ENCODE measurements at places on chromosomes 7 and 10.

DNA sequence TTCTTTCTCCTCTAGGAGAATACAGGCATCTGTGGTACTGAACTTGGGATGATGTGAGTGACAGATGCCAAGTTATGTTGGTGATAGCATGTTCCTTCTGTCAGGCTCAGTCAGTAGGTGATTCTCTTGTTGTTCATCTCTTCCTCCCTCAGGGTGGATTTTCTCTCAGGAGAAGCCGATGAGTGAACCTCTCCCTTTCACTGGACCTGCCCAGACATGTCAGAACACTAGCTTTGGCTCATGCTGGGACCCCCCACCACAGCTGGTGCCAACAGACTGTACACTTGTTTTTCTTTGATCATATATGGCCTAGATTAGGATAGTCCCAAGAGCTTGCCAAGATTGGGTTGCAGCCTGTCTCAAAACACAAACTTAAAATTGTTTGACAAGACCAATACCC lies 129.4 kb downstream of the BMPER start:
- DNase-seq, result no peak

GRCh38 chr10:13848520-13849445 lies 262.0 kb downstream of the PRPF18 start:
- DNase-seq, result no peak

DNA sequence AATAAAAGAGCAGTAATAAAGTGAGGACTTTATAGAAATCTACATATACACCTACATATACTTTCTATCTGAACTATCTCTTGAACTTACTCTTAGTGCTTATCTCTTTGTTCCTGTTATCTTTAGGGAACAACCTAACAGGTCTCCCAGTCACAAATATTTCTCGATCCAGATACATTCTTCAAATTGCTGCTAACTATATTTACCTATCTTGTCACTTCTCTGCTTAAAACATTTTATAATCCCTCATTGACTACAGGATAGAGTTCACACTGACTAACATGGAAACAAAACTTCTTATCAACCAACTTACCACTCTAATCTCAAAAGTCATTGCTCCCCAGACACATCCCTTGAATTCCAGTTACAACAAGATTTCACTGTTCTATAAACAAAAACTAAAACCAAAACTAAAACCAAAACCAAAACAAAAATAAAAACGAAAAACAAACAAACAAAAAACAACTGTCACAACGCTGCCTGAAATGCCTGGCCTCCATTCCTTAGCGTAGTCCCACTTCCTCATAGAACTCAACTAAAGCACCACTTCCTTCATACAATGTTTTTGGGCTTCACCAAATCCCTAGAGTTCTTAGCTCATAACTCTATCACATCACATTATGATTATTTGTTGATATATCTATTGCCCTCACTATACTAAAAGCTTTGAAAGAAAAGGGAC lies 134.7 kb downstream of the SEMA3D start:
- DNase-seq, result no peak

DNA sequence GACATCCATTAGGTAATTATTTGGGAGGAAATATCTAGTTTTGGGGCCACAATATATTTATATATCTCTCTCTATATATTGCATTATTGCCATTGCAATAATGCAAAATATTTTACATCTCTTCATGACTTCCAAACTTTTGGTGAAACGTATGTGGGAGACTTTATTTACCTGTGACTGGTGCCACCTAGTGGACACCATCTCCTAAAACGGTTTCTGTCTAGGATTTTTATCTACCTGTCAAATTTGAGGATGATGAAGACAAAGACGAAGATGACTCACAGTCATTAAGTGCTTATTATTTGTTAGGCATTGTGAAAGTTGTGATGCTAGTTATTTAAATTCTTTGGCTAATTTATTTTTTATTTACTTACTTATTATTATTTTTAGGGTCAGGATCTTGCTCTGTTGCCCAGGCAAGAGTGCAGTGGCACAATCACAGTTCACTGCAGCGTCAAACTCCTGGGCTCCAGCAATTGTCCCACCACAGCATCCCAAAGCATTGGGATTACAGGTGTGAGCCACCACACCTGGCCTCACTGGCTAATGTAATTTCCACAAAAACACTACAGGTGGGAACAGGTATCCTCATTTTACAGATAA lies 18.7 kb upstream of the CBLL1 start:
- DNase-seq, result no peak

DNA sequence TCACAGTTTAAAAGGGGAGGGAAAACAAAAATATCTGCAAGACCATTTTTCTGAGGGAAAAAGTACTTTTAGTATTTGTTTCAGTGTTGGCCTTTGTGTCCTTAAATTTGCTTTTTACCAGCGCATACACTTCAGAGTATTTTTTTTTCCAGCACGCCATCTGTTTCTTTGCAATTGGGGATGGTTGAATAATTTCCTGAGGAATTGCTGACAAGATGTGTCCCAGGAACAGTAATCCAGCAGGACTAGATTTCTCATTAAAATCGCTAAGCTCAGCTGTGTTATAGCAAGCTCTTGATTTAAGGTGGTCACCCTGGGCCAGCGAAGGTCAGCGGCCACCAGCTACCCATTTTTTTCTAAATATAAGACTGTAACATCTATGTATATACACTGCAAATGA lies 156.9 kb upstream of the RHOBTB1 start:
- DNase-seq, result no peak

- no peak for DNase-seq
Measured at GRCh38 chr10:102196893-102197292, 29.2 kb upstream of the ELOVL3 start.

DNA sequence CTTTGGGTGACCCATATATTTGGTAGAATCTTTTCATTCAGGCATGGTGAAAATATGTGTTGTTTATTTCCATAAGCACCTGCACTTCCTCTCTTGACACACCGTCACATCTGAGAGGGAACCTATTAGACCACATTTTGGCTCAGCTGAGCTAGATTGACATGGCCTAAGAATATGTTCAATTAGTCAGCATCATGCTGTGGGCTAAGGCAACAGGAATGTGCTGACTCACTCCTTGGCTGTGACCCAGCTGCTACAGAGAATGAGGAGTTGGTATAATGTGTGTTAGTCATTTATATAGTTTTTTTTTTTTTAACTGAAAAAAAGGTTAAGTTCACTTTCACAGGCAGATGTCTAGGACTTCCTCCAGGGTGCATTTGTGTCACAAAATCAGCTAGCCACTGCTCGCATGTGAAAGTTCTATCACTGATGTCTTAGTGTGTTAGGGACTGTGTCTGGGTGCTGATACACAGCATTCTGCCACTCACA lies 180.6 kb downstream of the SEMA3E start:
- no peak for DNase-seq

DNA sequence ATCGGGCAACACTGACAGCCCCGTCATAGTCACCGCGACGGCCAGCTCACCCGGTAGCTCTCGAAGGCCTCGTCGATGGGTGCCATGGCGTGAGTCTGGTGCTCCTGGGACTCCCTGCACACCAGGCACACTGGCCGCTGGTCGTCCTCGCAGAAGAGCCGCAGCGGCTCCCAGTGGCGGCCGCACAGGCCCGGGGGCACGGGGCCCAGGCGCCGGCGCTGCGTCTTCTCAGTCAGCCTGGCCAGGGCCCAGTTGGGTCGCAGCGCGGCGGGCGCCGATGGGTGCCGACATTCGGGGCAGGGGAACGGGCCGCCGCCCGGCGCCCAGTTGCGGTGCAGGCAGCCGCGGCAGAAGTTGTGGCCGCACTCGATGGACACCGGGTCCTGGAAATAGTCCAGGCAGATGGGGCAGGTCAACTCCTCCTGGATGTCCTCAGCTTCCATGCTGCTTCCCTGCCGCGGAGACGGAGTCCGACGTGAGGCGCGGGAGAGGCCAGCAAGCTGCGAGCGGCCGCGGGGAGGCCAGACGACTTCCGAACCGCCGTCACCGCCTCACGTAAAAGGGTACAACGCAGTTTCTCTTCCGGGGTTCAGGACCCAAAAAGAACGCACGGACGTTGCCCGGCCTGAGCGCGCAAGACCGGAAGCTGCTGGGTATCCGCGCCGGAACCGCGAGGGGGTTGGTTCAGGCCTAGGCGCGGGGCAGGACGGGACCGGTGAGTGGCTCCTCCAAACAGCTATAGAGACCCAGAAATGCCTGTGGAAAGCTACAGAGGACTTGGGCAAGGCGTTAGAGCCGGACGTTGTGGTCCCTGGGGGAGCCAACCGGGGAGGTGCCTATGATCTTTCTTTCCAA lies at the start of gene TRIM4:
Gene TRIM4, minus strand, starts transcription at position 572 of the 855 bp plus-strand sequence. Its CDS starts 129 bp downstream, at position 443.
- peak; percentile 88 for DNase-seq

GRCh38 chr7:36346260-36346831 lies 43.3 kb upstream of the ANLN start:
- DNase-seq, result no peak

- DNase-seq, result no peak
Measured at GRCh38 chr7:36127075-36127740, 25.8 kb upstream of the EEPD1 start.

DNA sequence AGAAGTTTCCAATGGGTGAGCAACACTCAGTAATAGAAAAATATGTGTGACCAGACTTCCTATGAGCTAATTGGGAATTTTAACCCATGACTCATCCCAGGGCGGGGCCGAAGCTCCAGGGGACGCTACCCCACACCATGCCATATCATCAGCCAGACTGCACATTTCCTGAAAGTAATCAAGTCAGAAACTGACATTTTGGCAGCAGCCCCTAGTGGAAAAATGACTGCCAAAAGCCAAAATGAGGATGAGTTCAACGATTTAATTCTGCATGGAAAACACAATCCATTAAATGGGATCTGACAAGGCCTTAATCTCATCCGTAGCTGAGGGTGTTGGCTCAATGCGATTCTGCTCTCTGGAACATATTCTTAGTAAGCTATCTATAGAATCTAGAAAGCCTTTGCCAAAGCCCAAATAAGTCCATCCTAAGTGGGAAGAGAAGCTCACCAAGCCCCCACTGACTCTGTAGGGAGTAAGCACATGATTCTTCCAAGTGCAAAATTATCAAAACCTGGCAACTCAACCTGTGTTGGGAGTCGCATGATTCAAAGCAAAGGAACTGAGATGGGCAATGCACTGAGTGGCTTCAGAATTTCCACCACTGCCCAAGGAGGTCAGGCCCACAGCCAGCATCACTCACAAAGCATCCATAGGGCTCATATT lies 93.1 kb upstream of the PDE1C start:
- DNase-seq, result no peak

- no peak for DNase-seq
Measured at GRCh38 chr10:114654822-114655575, 3.1 kb downstream of the ABLIM1 start.

DNA sequence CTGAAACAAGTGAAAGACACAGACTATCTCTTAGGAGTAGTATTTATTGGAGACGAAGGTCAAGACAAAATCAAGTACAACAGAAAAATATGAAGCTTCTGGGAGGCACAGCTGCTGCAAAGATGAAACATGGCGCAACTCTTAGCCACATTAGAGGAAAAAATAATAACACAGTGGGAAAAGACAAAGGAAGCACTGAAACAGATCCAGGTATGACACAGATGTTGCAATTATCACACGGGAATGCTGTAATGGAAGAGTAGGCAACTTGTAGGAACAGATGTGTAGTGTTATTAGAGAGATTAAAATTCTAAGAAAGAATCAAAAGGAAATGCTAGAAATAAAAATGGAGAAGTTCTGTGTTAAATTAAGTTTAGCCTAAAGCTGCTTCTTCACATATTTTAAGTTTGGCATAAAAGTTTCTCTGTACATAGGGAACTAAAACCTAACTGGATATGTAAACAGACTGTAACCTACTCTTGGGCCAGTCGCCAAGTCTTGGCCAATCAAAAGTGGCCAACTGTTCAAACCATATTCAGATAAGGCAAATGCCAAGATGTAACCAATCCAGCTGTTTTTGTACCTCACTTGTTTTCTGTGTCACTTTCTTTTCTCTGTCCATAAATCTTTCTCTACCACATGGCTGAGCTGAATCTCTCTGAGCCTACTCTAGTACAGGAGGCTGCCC lies 1132.0 kb upstream of the LRRTM3 start:
- DNase-seq, result no peak

DNA sequence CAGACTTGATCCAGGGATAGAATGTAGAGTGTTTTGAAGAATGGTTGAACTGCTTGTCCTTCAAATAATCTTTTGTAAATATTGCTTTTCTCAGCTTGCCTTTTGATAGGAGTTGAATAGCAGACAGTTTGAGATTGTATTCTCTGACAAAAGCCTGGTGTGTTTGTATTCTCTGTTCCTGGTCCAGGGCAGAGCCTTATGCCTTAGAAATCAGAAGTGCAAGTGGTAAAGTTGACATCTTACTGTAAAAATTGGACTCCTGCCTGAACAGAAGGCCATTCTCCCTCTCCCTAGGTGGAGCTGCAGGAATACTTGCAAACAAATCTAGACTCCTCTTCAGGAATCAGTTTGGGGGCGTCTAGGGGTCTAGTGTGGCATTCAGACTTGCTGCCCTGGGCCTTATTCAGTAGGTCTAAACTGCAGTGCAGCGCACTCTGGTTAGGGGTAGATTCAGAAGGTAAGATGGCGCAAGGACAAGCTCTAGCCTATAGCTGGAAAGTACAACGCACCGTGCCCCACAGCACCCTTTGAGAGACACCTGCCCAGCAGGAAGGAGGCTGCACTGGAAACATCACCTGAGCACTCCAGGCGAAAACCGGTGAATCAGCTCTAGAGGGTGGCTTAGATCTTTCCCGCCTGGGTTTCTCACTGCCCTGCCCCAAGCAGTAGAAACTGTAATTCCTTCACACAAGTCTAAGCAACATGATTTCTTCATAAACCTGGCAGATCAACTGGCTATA lies 608.5 kb upstream of the GALNT17 start:
- no peak for DNase-seq

GRCh38 chr10:114486938-114487814 lies 82.9 kb upstream of the AFAP1L2 start:
- DNase-seq, result no peak

DNA sequence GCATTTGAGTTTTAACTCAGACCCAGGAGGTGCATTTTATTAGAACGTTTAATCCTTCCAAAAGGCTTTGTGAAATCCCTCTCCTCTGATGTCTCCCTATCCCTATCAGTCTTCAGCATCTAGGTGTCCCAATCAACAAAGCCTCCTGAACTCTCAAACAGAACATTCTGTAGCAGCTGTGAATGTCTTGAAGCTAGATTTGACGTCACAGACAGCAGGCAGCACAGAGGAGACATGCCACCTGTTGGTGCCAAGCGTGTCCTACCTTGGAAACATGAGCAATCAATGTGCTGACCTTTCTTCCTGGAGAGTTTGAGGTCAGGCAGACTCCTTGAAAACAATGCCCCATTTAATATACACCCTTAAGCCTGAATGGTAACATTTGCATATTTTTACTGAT lies 125.5 kb downstream of the RNLS start:
- DNase-seq, result no peak

DNA sequence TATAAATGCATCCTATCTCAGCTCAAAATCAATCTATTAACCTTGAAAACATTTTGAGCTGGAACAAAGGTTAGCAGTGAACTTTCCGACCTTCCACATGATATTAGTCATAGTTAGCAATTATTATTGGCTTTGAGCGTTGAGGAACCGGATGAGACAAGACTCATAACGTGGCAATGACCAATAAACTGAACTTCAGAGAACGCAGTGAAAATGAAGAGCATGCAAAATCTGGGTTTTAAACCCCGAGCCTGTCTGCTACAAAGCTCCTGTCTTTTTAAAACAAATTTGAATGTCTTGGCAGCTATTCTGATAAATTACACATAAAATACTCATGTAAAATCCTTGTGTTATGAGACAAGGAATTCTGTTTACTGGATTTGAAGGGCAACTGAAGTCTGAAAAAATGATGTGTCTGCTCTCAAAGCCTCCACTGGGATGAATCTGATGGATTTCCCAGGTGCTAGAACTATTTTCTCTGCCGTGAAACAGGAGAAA lies 74.7 kb upstream of the ITGB1 start:
- DNase-seq, result no peak

GRCh38 chr7:40043164-40043563 lies 91.3 kb downstream of the MPLKIP start:
- DNase-seq, result no peak

Data from stimulated activated CD8-positive, alpha-beta memory T cell treated with anti-CD3 and anti-CD28 coated beads, Interleukin-7, amount 100 ng/mL, for 24 hours (primary cell).